ENCODE measurements at places on chromosomes 16 and 17.

GRCh38 chr17:58564971-58565370 lies 50.5 kb upstream of the MTMR4 start:
- peak; percentile 37 for DNase-seq

DNA sequence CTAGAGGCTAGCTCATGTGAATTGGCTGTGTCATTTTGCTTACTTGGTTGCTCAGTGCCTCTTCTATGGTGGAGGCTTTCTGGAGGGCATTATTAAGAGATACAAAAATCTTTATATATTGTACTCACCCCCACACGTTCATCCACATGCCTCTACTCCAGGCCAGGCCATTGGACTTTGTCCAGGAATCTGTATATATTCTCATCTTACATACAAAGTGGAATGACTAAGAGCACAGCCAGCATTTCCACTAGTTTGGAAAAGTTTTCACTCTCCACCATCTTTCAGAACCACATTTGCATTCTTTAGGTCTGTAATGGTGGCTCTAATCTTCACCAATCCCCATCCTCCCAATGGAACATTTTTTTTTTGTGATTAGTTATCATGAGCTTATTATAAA lies 4.8 kb upstream of the GLG1 start:
- no peak for DNase-seq

DNA sequence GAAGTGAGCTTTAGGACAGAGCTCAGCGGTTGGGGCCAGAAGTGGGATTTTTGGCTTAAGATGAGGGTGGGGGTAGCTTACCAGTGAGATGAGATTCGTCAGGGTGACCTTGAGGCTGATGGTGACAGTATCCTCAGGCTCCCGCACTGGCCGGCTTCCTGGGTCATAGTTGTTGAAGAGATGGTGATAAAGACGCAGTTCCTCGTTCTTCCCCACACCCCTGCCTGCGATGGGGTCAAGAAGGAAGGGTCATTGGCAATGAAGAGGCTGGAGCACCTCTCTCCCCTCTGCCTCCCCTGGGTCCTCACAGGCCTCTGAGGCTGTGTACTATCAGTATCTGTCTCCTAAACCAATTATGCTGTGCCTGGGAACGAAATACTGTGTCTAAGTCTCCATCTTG lies 358 bp downstream of the CHRNE start:
- no peak for DNase-seq

DNA sequence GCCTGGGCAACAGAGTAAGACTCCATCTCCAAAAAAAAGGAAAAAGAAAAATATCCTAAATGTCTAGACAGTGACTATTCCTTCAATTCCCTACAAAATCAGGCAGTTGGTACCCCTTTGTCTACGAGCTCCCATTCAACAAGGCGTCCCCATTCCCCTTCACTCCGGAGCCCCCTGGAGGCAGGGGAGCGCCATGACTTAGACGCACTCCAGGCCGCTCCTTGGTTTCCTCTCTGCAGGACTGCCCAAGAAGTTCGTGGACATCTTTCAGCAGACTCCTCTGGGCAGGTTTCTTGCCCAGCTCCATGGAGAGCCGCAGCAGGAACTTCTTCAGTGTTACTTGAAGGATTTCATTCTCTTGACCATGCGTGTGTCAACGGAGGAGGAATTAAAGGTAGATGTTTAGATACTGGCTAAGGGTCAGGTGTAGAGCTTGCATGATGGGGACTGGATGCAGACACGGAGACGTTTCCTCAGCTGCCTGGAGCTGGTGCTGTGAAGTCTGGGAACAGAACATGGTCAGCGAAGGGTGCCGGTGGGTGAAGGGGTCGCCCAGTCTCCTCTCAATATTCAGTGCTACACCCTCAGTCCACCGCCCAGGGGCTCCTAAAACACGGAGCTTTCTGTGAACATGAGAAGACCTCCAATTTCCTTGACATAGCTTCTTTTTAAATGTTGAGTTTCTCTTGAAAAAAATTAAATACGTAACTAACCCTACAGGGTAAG lies 53.3 kb upstream of the ENDOV start:
- DNase-seq: peak; percentile 33
